ENCODE measurements at places on chromosomes 6 and 20. TPM values are rescaled to one million over a fixed set of nuclear protein-coding genes. Genes with fewer than 3 reads are reported as not detected.

The SLC22A7 gene
- not detected for total RNA-seq

The TPX2 gene
- 100 TPM for total RNA-seq

The TUBB2B gene
- 15.2 TPM for total RNA-seq

The ZCCHC3 gene
- 21.6 TPM for total RNA-seq
